ENCODE measurements at places on chromosomes 5 and 9.

- no peak for DNase-seq
Measured at GRCh38 chr5:176180339-176180738, 57.9 kb upstream of the SIMC1 start.

GRCh38 chr5:98454904-98455303, 318.6 kb upstream of the RGMB start:
- DNase-seq, result no peak

GRCh38 chr5:17190242-17190778, 27.1 kb upstream of the BASP1 start:
- peak; percentile 80 for DNase-seq

DNA sequence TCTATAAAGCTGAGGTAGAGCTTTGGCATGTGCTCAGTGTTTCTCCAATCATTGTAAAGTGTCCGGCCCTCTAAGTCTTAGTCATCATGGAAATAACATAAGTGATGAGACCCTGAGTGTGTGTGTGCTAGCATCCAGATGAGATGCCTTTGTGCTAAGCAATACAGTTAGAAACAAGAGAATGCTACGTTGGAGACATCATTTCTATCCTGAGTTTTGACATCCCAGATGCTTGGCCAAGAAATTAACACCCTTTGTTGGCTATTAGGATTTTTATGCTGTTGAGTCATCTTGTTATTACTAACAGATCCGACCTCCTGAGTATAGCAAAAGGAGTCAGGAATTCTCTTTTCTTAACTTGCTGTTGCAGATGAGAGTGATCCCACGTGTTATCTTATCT, 508.0 kb downstream of the GADD45G start:
- DNase-seq, result no peak

GRCh38 chr9:135488527-135488926, 8.9 kb downstream of the PPP1R26 start:
- no peak for DNase-seq

DNA sequence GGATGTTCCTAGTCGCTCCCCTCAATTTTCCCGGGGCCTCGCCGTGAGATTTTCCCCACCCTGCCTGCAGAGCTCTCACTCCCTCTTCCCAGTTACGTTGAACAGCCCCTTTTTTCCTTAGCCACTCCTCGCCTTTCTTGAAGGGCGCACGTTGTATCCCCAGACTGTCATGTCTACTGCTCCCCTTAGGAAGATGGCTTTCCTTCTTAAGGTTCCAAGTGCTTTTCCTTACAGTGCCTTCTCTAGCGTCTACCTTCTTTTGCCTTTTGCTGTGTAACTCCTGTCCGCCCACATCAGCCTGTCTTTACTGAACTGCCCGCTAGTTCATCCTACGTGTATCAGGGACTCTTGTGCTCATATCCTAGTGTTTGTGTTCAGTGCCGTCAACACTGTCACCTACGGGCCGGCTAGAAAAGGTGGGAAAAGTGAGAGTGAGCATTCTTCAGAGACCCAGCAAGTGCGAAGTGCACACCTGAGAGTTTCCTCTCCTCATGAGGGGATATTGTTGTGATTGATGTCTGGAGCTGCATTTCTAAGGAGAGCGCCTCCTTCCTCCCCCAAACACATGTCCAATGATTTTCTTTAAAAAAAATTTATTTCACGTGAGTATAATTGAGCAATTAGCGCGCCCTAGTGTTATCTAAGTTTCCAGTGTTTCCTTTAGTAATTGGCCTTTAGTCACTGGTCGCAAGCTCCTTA, 764 bp downstream of the CAMLG start:
- DNase-seq, result peak; percentile 93

GRCh38 chr5:146799671-146800070, 78.9 kb downstream of the PPP2R2B start:
- DNase-seq, result no peak

DNA sequence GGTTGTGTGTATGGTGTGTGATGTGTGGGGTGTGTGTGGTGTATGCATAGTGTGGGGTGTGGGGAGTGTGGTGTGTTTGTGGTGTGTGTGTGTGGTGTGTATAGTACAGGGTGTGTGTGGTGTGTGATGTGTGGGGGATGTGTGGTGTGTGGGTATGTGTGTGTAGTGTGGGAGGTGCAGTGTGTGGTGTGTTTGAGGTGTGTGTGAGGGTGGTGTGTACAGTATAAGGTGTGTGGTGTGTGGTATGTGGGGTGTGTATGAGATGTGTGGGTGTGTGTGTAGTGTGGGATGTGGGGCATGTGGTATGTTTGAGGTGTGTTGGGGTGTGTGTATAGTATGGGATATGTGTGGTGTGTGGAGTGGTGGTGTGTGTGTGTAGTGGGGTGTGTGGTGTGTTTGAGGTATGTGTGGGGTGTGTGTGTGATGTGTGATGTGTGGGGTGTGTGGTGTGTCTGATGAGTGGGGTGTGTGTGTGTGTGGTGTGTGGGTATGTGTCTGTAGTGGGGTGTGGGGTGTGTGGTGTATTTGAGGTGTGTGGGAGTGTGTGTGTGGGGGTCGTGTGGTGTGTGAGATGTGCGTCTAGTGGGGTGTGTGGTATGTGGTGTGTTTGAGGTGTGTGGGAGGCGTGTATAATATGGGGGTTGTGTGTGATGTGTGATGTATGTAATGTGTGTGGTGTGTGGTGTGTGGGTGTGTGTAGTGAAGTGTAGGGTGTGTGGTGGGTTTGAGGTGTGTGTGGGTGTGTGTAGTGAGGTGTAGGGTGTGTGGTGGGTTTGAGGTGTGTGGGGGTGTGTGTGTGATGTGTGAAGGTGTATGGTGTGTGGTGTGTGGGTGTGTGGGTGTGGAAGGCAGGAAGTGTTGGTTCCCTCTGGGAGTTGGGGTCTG, 8.6 kb downstream of the ECSCR start:
- no peak for DNase-seq

- DNase-seq, result no peak
Measured at GRCh38 chr5:126969548-126969947, 60.8 kb downstream of the MARCHF3 start.

DNA sequence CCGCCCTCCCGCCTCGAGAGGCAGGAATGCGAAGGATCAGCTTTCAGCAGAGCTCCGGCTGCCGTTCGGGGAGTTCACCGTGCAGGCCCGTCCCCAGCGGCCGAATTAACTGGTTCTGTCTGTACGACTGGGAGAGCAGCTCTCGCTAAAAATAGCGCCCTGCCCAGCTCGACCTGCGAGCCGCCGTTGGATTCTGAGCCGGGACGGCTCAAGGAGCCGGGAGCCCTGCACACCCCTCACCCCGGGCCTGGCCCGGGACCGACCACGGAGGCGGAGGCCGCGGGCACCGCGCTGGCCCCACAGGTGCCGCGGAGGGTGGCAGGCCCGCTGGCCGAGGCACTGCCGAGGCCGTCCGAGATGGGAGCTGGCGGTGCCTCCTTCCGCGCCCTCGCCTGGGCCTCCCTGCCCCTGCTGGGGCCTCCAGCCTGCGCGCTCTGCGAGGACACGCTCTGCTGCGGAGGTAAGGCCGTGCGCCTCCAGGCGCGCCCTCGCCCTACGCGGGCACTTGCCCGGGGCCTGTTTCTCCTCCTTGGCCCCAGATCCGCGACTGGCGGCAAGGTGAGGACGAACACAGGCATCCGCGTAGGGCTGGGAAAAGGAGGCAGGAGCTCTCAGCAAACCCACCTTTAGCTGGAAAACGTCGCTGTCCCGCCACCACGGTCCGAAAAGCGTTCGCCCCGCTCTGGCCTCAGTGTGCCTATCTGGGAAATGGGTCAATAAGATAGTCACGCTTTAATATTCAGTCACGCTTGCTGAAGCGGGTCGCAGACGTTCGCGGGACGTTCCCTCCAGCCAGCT, 53.1 kb upstream of the DAB2IP start:
- DNase-seq, result no peak

DNA sequence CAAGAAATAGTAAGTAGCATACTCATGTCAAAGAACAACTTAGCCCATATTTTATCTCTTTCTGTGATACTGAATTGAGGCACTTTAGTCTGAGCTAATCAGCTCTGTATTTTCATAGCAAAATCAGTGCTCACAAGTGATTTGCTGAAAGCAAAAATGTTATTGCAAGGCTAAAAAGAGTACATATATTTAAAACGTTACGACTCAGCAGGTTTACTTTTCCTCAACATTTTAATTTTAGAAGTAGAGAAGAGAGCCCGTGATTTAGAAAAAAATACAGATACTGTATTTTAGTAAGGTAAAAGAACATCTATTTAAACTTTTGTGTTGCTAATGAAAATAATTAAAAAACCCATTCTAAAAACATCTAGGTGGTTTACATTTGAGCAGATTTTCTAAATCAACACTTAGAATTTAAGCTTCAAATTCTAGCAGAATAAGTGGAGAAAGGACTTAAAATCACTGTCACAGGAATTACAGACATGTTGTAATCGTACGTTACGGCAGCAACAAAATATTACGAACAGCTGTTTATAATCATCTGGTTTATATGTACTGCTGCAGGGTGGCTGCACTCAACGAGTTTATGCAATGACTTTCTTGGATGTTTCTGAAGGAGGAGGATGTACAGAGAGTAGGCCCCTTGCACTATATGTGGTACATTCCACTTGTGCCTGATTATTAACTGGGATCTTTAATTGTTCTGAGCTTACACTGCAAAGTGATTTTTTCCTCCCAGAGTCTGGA, 20.1 kb downstream of the SREK1 start:
- DNase-seq, result no peak

- no peak for DNase-seq
Measured at GRCh38 chr5:21688655-21689054, 1164.5 kb downstream of the CDH12 start.

DNA sequence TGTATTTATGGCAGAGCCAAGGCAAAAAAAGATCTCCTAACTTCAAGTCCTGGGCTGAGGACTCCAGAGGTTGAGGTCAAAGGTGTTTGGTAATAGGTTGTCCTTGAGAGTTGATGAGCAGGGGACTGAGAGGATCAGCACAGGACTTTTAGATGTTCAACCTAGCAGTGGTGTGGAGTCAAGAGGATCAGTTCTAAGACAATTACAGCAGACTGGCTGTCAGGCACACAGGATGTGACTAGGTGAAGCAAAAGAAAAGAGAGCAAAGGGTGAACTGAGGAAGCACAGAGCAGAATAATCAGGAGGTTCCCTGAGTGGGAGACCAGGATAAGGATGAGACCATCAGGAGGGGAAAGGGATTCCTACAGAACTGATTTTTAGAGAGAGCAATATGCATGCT, 10.9 kb downstream of the GZMA start:
- DNase-seq, result no peak

DNA sequence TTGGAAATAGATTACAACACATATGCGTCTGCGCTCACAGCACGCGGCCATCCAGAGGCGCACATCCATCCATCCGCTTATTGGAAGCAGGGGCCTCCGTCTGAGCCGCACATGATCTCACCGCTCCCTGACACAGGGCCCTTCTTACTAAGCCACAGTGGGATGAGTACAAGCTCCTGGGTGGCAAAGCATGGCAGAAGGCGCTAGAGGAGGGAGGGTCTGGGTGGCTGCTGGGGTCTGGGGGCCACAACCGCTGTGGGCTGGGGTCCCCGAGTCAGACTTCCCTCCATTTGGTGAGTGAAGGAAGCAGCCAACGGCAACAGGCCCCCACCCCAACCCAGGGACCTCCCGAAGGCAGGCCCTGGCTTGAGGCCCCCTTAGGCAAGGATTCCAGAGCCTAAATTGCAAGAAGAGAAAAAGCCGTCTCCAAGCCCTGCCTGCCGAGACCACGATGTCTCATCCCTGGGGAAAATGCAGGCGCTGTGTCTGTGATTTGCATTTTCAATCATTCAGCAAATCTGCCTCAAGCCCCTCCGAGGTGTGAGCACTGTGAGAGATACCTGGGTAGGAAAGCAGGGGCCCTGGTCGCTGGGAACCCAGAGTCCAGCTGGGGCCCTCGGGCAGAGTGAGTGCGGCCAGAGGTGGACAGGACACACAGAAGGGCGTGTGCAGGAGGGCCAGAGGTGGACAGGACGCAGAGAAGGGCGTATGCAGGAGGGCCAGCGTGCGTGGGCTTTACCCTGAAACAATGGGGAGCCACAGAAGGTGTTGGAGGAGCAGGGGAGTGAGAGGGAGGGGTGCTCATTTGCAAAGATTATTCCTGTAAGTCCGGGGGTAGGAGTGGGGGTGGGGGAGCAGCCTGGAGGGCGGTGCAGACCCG, 135.7 kb downstream of the OLFM1 start:
- DNase-seq, result no peak

GRCh38 chr5:54981928-54982327, 3.5 kb downstream of the ESM1 start:
- DNase-seq, result no peak

GRCh38 chr5:42321785-42322184, 101.5 kb upstream of the GHR start:
- no peak for DNase-seq
